ENCODE measurements at places on chromosomes 7 and 10.
A peak's percentile ranks its signal among the peaks of the same experiment; 100 is the strongest.

GRCh38 chr7:82704121-82704520 lies 260.5 kb upstream of the CACNA2D1 start:
- DNase-seq, result no peak

GRCh38 chr7:97145068-97145467 lies 27.6 kb downstream of the SDHAF3 start:
- peak; percentile 32 for DNase-seq

- DNase-seq, result no peak
These were observed 10.7 kb upstream of the CAPZA2 start for GRCh38 chr7:116851671-116852070.

- no peak for DNase-seq
These were observed 175.7 kb upstream of the AUTS2 start for GRCh38 chr7:69422574-69422985.

- no peak for DNase-seq
These were observed 27.2 kb downstream of the LEP start for GRCh38 chr7:128268233-128268632.

DNA sequence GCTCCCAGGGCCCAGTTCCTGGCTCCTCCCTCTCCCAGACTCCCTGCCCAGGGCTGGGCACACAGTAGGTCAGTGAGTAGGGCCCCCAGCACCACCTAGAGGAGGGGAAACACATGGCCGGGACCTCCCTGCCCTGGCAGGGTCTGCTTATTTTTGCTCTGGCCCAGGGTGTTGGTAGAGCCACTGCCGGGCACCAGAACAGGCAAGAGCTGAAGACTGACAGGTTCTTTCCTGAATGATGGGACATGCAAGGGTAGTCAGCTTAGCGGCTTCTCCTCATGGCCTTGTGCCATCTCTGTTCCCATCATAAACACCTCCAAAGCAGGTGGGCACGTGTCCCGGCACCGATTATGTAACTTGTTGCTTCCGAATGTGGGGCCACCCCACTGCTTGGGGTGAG lies 86.5 kb downstream of the NEURL1 start:
- DNase-seq, result no peak

GRCh38 chr10:116715839-116716377 lies 26.5 kb downstream of the HSPA12A start:
- no peak for DNase-seq

DNA sequence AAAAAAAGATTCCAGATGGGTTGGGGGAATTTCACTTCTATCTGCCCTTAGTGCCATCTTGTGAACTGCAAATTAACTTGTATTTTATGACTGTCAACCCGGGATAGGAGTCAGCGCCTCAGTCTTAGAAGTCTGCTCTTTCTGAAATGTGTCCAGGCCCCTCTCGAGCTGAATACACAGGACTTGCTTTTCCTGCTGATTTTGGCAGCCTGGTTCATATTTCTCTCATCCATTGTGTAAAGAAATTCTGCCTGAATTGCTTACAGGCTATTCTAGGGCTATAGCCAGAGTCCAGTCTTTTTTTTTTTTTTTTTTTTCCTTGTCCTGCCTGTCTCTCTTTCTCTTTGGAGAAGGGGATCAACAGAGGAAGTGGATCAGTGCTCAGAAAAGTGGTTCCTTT lies 24.6 kb downstream of the GATA3 start:
- DNase-seq, result no peak

DNA sequence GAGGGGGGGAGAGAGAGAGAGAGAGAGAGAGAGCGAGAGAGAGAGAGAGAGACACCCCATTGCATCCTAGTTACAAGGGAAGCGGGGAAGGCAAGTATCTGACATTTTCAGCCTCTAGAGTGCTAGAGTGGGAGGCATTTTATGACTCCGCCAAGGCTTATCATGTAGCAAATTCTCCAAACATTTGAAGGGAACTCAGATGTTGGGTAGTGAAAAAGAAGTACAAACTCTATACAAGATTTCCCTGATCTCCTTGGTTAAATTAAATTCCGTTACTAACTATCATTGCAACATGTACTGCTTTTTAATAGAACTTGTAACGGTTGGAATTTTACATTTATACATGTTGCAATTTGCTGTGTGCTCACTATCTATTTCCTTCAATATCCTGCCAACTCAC lies 83.4 kb upstream of the FAM3C start:
- no peak for DNase-seq

GRCh38 chr10:10819206-10819856 lies 198.3 kb upstream of the CELF2 start:
- DNase-seq, result no peak
